ENCODE measurements at places on chromosomes 2 and 18. TPM values are rescaled to one million over a fixed set of nuclear protein-coding genes. Genes with fewer than 3 reads are reported as not detected.

GRCh38 chr2:66305718-66306117 is 129.2 kb upstream of the MEIS1 start:
- no peaks in the 10 kb centered on the region for H3K27me3 ChIP-seq
- H3K4me1 ChIP-seq = peaks cover 6% of the 10 kb centered on the region
- DNase-seq = no peak

DNA sequence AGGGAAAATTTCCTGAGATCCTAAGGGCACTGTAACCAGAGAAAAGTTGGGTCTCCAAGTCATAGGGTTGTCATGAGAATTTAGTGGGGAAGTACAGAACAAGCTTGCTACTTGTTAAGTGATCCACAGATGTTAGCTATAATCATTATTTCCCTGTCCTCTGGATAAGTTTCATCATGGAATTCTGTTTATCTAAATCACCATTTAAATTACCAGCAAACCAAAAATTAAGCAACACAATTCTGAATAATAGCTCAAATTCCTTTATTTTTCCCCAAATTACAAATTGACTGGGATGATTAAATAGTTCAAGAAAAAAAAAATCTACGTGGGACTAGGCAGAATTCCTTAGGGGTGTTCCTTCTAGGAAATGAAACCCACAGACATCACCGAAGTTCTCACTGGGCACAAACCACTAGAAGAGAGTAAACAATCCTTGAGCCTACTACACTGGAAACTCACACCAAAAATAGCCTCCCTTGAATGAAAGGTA is 159.5 kb downstream of the COL6A3 start:
- 0 out of 2 replicates have a peak, but pooled peaks cover 3% of the 10 kb centered on the region for H3K36me3 ChIP-seq
- no peak overlapping the region for H3K4me3 ChIP-seq
- H3K27ac ChIP-seq = no peak overlapping the region
- H3K27me3 ChIP-seq = no peaks in the 10 kb centered on the region

GRCh38 chr18:39721712-39722111 is 2156.1 kb upstream of the CELF4 start:
- no peak for DNase-seq
- peaks cover 6% of the 10 kb centered on the region for H3K4me1 ChIP-seq
- H3K27me3 ChIP-seq = no peaks in the 10 kb centered on the region
- no peaks in the 10 kb centered on the region for H3K36me3 ChIP-seq

DNA sequence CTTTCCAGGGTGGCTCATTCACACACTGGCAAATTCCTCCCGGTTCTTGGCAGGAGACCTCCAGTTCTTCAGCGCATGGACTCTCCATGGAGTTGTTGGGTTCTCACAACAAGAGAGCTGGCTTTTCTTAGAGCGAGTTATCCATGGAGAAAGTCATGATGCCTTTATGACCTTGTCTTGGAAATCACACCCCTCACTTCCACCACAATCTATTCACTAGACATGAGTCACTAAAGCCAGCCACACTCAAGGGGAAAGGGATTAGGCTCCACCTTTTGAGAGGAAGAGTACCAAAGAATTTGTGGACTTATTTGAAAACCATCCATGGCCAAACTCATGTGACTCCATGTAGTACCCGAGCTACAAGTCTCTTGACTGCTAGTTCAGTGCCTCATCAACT is 160.5 kb downstream of the SETBP1 start:
- no peaks in the 10 kb centered on the region for H3K36me3 ChIP-seq
- no peak overlapping the region for H3K4me3 ChIP-seq
- H3K27ac ChIP-seq = no peak overlapping the region
- no peak for DNase-seq
- peaks cover 46% of the 10 kb centered on the region for H3K4me1 ChIP-seq

The ERFE gene
- total RNA-seq = 6.3 TPM

- peaks cover 5% of the 10 kb centered on the region for H3K36me3 ChIP-seq
- no peaks in the 10 kb centered on the region for H3K4me1 ChIP-seq
- H3K4me3 ChIP-seq = no peak overlapping the region
- DNase-seq = no peak
These were observed 226.7 kb upstream of the PKDCC start for GRCh38 chr2:41821167-41821566.

The SNORC gene
- 3.4 TPM for total RNA-seq

- H3K4me1 ChIP-seq = peaks cover 2% of the 10 kb centered on the region
- no peaks in the 10 kb centered on the region for H3K36me3 ChIP-seq
- no peak overlapping the region for H3K4me3 ChIP-seq
- DNase-seq = no peak
These were observed 134.7 kb upstream of the DNAJC10 start for GRCh38 chr2:182581196-182581935.

- H3K27ac ChIP-seq = no peak overlapping the region
- peaks cover 22% of the 10 kb centered on the region for H3K36me3 ChIP-seq
- no peak for DNase-seq
- no peaks in the 10 kb centered on the region for H3K4me1 ChIP-seq
- H3K4me3 ChIP-seq = no peak overlapping the region
- no peaks in the 10 kb centered on the region for H3K27me3 ChIP-seq
These were observed 41.8 kb upstream of the NAB1 start for GRCh38 chr2:190607014-190607597.

The POTEE gene
- 2.2 TPM for total RNA-seq

GRCh38 chr2:8391584-8391983 is 290.3 kb upstream of the ID2 start:
- peaks cover 7% of the 10 kb centered on the region for H3K27me3 ChIP-seq
- peak overlapping the region; percentile 8 for H3K27ac ChIP-seq
- no peak for DNase-seq
- no peak overlapping the region for H3K4me3 ChIP-seq

DNA sequence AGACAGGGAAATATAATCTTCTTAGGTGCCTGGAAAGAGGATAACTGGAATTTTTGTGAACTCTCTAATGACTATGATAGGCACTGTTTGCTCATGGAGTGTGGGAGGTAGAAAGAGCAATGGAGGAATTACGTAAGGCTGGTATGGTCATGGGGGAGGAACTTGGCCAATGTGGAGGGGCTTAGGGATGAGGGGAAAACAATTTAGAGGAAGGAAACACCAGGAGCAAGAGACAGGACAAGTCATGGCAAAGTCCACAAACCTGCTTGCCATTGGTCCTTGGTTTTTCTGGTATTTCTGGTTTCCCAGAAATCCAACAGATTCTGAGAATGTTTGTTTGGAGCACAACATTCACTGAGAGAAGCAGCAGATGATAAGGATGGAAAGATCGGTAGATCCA is 274.2 kb downstream of the DYSF start:
- H3K4me1 ChIP-seq = no peaks in the 10 kb centered on the region
- H3K27me3 ChIP-seq = no peaks in the 10 kb centered on the region
- no peaks in the 10 kb centered on the region for H3K36me3 ChIP-seq
- no peak overlapping the region for H3K27ac ChIP-seq
- H3K4me3 ChIP-seq = no peak overlapping the region

GRCh38 chr18:52349498-52349897 is 9.5 kb downstream of the DCC start:
- no peak for DNase-seq
- no peak overlapping the region for H3K27ac ChIP-seq
- H3K4me3 ChIP-seq = no peak overlapping the region
- H3K36me3 ChIP-seq = 0 out of 2 replicates have a peak, but pooled peaks cover 2% of the 10 kb centered on the region

- peaks cover 3% of the 10 kb centered on the region for H3K27me3 ChIP-seq
- H3K27ac ChIP-seq = no peak overlapping the region
- peaks cover 5% of the 10 kb centered on the region for H3K4me1 ChIP-seq
- H3K4me3 ChIP-seq = no peak overlapping the region
- no peaks in the 10 kb centered on the region for H3K36me3 ChIP-seq
- peak; percentile 30 for DNase-seq
These were observed 231.4 kb downstream of the LRRTM1 start for GRCh38 chr2:80073134-80073561.

- H3K4me1 ChIP-seq = peaks cover 17% of the 10 kb centered on the region
- no peak overlapping the region for H3K4me3 ChIP-seq
- H3K27ac ChIP-seq = peak overlapping the region; percentile 37
- no peaks in the 10 kb centered on the region for H3K27me3 ChIP-seq
- peaks cover 65% of the 10 kb centered on the region for H3K36me3 ChIP-seq
- no peak for DNase-seq
These were observed 113.1 kb downstream of the ZNF532 start for GRCh38 chr18:58977801-58978200.

The CNTNAP5 gene
- 0.34 TPM for total RNA-seq

DNA sequence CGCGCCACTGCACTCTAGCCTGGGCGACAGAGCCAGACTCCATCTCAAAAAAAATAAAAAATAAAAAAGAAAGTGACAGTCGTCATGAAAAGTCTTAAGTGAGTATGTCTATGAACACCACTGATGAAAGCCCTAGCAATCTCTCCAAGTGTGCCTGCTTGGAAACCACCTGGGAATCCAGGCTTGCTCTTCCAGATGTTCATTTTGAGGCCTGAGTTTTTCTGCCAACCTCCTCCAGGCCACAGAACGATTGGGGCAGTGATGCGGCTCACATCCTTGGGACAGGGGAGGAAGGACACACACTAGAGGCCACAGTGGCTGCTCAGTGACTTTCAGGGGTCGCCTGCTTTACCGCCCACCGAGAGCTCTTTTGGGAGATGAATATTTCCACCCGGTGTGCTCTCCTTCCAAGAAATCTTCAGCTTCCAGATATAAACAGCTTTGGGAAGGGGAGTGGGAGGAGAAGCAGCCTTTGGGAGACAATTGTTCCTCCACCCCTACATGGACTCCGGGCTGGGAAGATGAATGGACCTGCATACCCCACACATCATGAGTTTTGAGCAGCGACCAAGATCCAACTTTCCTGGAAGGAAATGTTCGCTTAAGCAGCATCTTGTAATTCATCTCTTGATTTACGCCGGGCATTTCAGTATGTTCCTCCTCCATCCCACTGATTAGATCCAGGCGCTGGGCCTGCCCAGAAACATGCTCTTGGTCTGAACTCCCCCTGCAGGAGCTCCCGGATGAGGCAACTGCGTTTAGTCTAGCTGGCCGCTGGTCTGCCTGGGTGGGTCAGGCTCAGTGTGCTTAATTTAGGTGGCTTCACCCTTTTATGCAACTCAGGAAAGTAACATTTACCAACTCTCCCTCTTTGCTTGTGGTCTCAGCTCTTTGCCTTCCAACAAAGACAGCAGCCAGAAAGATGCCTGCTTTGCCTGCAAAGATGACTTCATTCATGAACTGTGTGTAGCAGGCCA is 6.2 kb upstream of the ARMC9 start:
- peak; percentile 80 for DNase-seq
- H3K4me1 ChIP-seq = peaks cover 33% of the 10 kb centered on the region
- H3K27me3 ChIP-seq = no peaks in the 10 kb centered on the region
- no peak overlapping the region for H3K4me3 ChIP-seq
- peaks cover 3% of the 10 kb centered on the region for H3K36me3 ChIP-seq
- no peak overlapping the region for H3K27ac ChIP-seq

DNA sequence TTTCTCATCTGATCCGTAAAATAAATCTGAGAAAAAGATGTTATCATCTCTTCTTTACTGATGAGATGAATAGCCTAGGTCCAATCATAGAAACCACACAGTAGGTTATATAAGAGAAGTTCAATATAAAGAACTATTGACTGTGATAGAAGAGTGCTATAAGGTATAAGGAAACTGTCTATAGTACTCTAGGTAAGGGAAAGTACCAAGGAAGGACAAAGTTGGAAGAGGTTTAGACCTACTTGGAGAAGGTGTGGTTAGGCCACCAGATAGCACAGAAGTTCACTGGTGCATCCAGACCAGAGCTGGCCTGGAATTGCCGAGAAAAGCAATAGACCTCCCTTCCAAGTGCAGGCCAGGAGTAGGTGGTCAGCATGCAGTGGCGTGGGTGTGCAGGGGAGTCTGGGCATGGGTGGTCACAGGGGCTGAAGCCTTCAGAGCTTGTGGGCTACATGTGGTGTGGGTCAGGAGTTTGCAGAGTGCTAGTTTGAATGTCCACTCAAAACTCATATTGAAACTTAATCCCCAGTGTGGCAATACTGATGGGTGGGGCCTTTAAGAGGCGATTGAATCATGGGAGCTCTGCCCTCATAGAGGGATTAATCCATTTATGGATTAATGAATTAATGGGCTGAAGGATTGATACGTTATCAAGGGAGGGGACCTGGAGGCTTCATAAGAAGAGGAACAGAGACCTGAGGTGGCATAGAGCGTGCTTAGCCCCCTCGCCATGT is 86.3 kb downstream of the ALPK2 start:
- DNase-seq = no peak
- no peaks in the 10 kb centered on the region for H3K36me3 ChIP-seq
- peaks cover 33% of the 10 kb centered on the region for H3K4me1 ChIP-seq
- H3K27me3 ChIP-seq = no peaks in the 10 kb centered on the region
- H3K4me3 ChIP-seq = no peak overlapping the region

DNA sequence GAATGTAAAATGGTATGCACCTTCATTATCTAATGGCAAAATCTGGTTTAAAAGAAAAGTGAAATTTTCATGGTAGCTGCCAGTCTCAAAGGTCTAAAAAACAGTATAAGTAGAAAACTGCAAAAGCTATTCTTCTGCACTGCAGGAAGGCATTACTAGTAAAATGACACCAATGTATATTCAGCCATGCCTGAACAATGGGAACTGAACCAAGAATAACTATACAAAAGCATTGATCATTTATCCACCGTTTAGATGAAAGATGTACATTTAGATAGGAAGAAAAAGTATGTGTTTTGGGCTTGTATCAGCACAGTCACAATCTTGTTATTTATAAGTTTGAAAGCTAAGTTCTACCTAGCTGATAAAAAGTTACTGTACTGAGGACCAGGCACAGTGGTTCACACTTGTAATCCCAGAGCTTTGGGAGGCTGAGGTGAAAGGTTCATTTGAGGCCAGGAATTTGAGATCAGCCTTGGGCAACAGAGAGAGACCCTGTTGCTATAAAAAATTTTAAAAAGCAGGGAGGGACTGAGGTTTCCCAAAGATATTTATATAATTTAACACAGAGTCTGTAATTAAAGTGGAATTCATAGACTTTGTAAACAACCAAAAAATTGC is 163.1 kb upstream of the WDSUB1 start:
- DNase-seq = no peak
- peaks cover 6% of the 10 kb centered on the region for H3K36me3 ChIP-seq
- H3K4me1 ChIP-seq = peaks cover 21% of the 10 kb centered on the region
- 0 out of 2 replicates have a peak overlapping the region, but pooled peaks have one; percentile 45 for H3K27ac ChIP-seq

The TMEM163 gene
- 0.94 TPM for total RNA-seq

GRCh38 chr2:239109041-239109927 is 261.4 kb downstream of the TWIST2 start:
- peaks cover 10% of the 10 kb centered on the region for H3K36me3 ChIP-seq
- no peak for DNase-seq
- H3K4me3 ChIP-seq = no peak overlapping the region
- no peaks in the 10 kb centered on the region for H3K27me3 ChIP-seq

DNA sequence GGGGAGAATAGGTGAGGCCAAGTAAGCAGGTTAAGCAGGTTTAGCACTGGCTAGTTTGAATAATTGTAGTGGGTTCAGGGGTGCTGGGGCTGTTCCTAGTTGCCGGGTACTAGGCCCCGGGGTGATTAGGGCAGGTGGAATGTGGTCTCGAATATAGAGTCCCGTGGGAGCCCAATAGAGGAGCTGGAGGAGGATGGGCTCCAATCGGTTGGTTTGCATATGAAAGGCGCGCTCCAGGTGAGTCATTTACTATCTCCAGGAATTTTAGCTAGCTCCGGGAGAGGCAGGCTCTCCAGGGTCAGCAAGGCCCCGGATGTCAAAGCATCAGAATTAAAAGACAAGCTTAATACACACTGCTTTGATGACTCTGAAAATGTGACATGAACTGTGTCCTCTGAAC is 304.0 kb downstream of the ZNF521 start:
- peak; percentile 73 for DNase-seq
- H3K4me1 ChIP-seq = peaks cover 24% of the 10 kb centered on the region
- no peaks in the 10 kb centered on the region for H3K36me3 ChIP-seq
- no peak overlapping the region for H3K4me3 ChIP-seq
- H3K27ac ChIP-seq = no peak overlapping the region

The GAREM1 gene
- total RNA-seq = 7.4 TPM

- peaks cover 15% of the 10 kb centered on the region for H3K4me1 ChIP-seq
- no peak overlapping the region for H3K4me3 ChIP-seq
- DNase-seq = no peak
- H3K27ac ChIP-seq = no peak overlapping the region
- no peaks in the 10 kb centered on the region for H3K27me3 ChIP-seq
These were observed 147.1 kb downstream of the CCBE1 start for GRCh38 chr18:59550174-59550516.
